ENCODE measurements at places on chromosomes 1 and 21.
A peak's percentile ranks its signal among the peaks of the same experiment; 100 is the strongest.

GRCh38 chr1:113605146-113605545 is 154.1 kb downstream of the PHTF1 start:
- no peak for DNase-seq

- no peak for DNase-seq
Observed at GRCh38 chr1:161978011-161978790, 45.5 kb downstream of the OLFML2B start.

DNA sequence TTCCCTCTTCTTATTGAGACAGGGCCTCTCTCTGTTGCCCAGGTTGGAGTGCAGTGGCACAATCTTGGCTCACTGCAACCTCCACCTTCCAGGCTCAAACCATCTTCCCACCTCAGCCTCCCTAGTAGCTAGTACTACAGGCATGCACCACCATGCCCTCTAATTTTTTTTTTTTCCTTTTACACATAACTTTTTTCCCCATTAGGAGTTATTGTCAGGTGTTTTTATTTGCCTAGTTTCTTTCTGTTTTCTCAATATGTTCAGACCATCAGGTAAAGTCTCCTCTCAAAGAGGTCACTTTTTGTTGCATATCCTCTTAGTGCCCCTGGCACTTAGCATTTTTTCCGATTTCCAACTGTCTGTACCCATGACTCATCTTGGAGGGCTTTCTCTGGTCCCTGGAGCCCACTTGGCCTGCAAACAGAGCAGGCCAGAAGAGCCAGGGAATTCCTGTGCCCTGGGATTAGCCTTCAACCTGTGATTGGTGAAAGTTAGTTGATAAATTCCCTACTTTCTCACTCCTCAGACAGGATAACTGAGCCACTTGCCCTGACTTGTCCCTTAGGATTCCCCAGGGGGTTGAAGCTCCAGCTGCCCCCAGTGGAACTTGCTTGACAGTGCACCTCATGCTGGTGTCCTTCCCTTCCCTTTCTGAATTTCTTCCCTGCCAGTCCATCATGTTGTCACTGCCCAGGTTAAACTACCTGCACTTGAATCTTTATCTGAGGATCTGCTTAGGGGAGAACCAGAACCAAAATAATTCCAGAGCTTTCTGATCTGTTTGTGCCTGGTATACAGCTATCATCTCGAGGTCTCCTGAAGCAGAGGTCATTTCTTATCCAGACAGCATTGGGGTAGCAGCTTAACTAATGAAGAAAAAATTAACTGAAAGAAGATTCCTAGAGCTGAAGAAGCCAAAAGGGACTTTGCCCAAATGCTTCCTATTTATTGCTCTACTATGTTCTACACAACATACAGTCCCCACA is 2.4 kb downstream of the NTPCR start:
- peak; percentile 40 for DNase-seq

GRCh38 chr1:104235141-104235540 is 485.4 kb downstream of the AMY1C start:
- DNase-seq: no peak

DNA sequence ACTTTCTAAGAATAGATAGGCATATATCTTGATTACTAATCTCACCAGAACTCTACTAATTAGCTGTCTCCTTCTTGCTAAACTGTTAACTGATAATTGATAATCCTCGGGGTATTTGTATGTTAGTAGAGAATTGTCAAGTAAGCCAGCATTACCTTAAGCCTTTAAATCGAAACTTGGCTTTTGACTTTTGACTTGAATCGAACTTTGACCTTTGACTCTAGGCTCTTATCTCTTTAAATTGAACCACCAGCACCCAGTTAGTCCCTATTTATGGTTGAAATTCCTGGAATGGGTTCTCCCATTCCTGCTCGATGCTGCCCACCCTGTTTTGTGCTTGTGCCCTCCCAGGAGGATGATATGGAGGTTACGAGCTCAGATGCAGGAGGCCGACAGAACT is 244.4 kb downstream of the TGFB2 start:
- no peak for DNase-seq

DNA sequence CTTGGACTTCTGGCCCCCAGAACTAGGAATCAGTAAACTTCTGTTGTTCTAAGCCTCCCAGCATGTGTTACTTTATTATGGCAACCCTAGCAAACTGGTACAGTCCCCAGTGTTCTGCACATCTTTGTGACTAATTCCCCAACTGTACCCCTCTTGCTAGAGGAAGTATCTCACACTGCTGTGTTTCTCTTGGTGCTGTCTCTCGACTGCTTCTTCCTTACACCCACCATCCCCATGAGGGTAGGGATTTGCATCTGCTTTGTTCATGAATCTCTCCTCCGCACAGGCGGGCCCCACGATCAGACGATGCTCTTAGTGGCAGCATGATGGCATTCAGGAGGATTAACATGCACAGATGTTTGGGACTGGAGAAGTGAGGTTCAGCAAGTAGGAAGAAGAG is 46.7 kb downstream of the CLIC6 start:
- no peak for DNase-seq

GRCh38 chr1:53198241-53198651 is 1.6 kb downstream of the CPT2 start:
- DNase-seq: no peak

DNA sequence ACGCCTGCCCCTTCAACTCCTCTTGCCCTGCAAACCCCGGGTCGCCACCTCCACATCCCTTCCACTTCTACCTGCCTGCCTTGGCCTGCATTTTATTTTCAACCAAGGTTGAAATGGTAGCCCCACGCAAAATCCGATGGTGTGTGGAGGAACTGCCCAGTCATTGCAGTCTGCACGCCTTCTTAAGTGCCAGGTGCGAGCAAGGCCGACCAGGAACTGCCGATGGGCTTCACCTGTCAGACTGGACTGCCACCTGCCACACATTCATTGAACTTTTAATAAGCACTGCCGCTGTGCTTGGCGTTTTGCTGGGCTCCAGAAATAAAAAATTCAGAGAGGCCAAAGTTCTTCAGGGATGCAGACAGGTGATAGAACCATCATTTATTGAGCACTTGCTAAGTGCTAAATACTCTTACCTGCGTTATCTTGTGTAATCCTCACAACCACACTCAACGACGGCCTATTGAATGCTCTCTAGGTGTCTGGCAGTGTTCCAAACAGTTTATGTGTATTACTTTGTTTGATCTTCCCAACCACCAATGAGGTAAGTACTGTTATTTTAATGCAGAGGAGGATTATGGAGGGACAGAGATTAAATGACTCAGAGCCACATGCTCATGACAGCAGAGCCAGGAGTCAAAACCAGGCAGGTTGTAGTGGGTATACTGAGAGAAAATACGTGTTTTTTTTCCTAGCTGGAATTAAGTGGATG is 36.2 kb downstream of the CACHD1 start:
- DNase-seq: peak; percentile 13

DNA sequence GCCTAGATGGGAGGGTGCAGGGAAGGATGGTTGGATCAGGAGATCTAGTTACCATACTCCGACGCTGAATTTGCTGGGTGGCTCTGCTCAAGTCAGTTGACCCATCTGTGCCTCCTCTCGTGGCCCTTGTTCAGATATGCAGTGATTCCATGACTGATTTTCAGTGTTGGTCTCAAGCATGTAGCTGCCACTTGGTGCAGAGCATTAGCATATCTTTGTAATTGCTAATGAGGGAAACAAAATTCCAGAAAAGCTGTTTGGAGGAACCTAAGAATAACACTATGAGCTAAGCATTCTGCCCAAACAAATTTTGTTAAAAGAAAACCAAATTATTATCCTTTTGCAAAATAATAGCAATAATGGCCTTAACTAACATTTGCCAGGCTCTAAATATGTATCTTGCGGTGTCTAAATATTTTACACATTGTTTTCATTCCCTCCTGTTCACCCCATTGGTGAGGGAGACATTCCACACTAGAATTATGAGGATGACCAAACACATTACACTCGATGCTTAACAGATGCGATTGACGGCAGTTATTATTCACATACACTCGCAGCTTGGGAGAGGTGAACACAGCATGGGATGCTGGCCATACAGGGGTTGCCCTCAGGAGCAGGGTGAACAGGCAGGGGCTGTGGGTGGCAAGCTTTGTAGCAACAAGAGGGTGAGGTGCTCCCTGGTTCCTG is 69.1 kb downstream of the KCNJ15 start:
- DNase-seq: no peak

DNA sequence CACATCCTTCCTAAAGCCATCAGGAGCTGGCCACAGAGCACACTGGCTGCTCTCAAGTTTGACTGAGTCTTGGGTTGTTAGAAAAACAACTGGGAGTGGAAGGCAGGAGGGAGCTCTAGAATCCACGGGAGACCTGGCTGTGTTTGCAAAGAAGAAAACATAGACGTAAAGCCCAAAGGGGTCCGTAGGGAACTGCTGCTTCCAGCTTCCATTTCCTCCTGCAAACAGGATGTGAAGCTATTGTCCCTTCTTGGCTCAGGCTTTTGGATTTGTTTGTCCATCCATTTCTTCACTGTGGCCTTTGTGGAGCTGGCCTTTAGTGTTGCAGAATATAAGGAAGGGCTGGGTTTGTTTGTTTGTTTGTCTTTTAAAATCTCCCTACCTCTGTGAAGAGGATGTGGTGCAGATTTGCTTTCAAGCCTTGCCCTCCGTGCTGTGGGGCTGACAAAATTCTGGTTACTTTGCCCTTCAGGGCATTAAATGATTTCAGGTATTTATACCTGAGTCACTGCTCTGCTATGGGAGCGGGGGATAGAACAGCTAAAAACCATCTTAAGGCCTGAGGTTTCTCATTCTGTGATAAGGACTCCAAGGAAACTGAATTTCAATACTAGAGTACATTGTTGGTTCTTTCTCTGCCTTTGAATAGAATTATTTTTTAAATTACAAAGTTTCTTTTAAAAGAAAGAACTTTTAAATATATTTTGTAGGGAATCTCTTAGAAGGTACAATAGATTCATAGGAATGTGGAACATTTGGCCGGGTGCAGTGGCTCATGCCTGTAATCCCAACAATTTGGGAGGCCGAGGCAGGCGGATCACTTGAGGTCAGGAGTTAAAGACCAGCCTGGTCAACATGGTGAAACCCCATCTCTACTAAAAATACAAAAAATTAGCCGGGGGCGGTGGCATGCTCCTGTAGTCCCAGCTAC is 74.3 kb downstream of the MPZL1 start:
- no peak for DNase-seq

GRCh38 chr1:51926171-51926812 is 47.8 kb upstream of the NRDC start:
- no peak for DNase-seq

GRCh38 chr21:43987509-43987908 is 24.6 kb upstream of the TRAPPC10 start:
- no peak for DNase-seq

- DNase-seq: no peak
Observed at GRCh38 chr21:42012763-42013329, 2.7 kb upstream of the ZBTB21 start.

DNA sequence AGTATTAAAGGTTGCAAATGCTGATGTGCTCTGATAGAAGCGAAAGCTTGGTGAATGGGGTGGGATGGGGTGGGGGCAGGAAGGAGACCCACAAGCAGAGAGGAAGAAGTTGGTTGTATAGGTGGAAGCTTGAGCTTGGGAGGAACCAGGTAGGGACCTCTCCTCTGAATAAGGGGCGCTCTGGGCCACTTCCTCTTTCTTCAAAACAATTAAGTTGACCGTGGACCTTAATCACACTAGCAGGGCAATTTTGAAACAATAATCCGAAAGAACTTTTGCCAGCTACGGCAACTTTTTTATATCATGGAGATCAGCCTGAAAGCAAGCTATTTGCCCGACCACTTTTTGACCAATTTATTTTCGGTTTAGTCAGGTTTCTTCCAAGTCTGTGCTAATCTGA is 1.9 kb upstream of the DYRK1A start:
- DNase-seq: no peak

GRCh38 chr1:8360493-8361197 is 42.7 kb downstream of the SLC45A1 start:
- no peak for DNase-seq

DNA sequence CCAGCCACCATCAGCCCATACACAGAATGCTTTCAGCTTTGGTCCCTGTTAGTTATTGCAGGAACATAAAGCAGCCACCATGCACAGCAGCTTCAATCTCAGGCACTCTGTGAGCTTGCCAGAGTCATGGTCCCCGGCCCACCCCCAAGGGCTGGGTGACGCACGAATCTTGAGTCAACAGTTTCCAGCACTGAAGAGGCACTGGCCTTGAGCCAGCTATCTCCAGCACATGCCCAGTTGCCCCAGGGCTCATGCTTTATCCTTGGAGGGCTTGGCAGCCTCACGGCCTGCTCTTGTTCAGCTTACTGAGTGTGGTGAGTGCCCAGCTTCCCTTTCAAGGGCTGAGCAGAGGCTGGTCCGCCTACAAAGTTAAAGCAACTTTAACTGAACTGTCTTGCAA is 200.7 kb upstream of the RAB4A start:
- DNase-seq: no peak

DNA sequence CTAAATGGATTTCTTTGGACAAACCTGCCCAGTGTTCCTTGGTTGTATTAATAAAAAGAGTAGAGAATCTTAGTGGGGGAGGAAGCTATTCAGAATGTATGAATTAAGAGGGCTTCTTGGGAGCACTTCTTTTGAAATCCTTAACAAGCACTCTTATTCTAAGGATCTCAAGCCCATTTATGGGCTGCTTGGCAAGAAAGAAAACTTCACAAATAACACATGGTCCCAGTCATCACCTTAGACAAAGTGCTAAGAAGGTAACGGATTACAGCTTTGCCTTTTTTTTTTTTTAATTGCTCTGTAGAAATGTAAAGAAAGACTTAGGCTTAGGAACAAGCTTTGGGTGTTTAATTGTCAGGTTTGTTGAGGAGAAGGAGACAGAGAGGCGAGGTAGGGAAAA is 76.6 kb upstream of the IPO9 start:
- no peak for DNase-seq

DNA sequence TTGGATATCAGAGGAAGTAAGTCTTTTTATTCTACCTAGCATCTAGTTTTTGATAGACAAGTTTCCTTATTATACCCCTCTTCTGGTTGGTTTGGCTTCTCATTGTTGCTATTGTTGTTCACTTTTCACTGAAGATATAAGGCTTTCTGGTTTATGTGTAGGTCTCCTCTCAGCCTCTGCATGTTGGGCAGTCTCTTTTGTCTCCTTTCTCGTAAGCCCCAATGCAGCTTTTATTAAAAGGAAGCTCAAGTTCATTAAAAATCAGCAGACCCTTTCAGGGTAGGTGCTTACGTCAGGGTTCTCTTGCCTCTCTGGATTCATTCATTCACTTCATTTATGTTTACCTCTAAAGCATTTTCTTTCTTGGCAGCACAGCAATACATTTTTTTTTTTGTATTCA is 4.8 kb upstream of the DHX9 start:
- DNase-seq: no peak

DNA sequence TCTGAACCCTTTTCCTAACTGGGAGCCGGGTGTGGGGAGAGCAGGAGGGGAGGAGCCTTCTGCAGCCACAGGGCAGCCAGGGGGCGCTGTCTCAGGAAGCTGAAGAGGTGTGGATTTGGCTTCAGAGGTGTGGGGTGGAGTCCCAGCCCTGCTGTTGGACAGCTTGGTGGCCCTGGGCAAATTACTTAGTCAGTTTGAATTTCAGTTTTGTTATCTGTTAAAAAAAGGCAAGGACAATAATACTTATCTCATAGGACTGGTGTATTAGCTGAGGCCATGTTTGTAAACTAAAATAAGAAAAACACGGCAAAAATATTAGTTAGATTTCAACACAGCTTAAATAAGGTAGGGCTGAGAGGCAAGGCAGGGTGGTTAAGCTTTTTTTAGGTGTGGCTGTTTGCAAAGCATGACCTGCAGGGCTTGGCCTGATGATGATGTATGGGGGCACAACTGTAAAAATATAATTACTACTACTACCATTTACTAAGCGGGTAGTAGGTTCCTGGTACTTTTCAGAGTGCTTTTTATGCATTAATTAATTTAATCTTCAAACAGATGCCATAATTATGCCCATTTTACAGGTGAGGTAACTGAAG is 111.8 kb downstream of the PLXNA2 start:
- peak; percentile 74 for DNase-seq

- peak; percentile 65 for DNase-seq
Observed at GRCh38 chr1:246753670-246754535, 29.7 kb downstream of the SCCPDH start.

Measured in stimulated activated CD4-positive, alpha-beta T cell treated with anti-CD3 and anti-CD28 coated beads, Interleukin-2, amount 100 ng/mL, for 24 hours (primary cell).